ENCODE measurements at places on chromosomes 5 and 9.
A peak's percentile ranks its signal among the peaks of the same experiment; 100 is the strongest.

DNA sequence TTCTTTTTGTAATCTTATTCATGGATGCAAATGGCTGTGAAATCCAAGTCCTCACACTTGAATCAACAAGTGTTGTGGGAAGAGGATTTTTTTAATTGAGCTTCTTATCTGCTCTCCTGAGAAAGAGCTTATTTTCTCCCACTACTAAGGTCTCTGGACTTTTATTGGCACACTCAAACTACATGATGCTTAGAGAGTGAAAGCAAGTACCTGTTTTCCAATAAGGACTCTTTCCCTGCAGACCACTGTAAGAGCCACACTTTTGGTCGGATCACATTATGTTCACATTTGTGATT is 546.4 kb upstream of the ARRDC3 start:
- no peak for DNase-seq

- DNase-seq = no peak
Observed at GRCh38 chr5:120160124-120160895, 303.8 kb upstream of the PRR16 start.

DNA sequence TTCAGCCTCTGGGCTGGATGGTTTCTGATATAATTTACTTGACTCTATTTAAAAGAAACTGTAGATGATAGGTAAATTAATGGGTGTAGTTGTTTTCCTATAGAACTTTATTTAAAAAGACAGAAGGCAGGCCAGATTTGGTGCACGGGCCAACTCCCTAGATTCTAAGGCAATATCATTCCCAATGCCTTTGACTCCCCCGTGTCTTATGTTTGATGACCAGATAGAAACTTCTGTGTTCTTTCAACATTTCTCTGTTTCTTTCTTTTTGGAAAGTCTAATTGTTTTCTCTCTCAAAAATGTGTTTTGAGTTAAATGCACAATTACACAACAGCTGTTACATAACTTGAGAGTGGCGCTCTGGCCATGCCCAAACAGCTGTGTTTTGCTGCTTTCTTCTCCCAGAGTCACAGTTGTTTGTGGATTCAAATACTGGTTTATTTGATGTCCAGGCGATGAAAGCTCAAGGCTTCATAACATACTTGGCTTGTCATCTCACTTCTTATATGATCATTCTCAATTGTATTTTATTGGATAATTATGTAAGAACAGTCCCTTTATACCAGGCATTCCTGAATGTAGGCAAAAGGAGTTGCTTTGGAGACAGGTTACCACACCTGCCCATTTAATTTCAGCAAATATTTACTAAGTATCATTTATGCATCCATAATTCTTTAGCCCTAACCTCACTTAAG is 1.7 kb upstream of the ALDH1A1 start:
- no peak for DNase-seq

- no peak for DNase-seq
Observed at GRCh38 chr9:127545196-127546124, 66.6 kb upstream of the STXBP1 start.

DNA sequence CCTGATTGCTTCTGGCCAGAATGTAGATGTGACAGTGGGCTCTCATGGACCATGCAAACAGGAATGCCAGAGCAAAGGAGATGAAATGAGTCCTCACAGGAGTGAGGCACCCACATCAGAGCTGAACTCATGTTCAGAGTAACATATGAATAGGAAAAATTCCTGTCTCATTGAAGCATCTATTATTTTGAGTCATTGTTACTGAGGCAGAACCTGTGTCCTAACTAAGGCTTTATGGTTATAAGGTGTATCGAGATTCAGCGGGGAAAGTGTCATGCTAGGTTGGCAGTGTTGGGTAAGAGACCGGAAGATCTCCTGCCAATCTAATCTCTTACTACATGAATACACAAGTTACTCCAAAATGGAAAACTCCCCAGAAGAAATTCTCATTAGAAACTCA is 304.1 kb downstream of the TRPM3 start:
- no peak for DNase-seq

- DNase-seq = no peak
Observed at GRCh38 chr9:13412331-13412730, 132.8 kb upstream of the MPDZ start.

DNA sequence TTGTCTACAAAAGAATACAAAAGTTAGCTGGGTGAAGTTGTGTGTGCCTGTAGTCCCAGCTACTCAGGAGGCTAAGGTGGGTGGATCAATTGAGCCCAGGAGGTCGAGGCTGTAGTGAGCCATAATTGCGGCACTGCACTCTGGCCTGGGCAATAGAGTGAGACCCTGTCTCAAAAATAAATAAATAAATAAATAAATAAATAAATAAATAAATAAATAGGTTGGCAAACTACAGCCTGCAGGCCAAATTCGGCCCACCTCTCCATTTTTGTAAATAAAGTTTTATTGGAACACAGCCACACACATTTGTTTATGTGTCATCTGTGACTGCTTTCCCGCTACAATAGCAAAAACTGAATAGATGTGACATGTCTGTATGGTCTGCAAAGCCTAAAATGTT is 9.5 kb downstream of the PTGS1 start:
- DNase-seq = no peak

DNA sequence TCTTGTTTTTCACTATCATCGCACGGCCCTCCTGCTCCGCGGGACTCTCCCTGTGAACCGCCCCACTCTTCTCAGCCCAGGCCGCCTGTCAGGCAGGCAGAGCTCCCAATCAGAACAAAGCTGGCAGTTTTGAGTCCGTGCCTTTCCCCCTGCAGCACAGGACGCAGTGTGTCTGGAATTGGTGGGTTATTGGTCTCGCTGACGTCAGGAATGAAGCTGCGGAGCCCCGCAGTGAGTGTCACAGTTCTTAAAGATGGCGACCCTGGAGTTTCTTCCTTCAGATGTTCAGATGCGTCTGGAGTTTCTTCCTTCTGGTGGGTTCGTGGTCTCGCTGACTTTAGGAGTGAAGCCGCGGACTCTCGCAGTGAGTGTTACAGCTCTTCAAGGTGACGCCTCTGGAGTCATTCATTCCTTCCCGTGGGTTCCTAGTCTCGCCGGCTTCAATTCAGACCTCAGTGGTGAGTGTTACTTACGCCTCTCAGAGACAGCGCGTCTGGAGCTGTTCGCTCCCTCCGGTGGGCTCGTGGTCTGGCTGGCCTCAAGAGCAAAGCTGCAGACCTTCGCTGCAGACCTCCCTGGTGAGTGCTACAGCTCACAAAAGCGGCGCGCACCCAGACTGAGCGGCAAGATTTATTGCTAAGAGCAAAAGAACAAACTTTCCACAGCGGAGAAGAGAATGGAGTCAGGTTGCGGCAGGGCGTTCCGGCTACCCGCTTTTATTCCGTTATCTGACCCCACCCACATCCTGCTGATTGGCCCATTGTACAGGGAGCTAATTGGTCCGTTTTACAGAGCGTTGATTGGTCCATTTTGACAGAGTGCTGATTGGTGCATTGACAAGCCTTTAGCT is 7.4 kb downstream of the ZDHHC11B start:
- no peak for DNase-seq

GRCh38 chr5:40480392-40480791 is 199.3 kb upstream of the PTGER4 start:
- DNase-seq = peak; percentile 13

GRCh38 chr9:15670894-15671293 is 118.1 kb downstream of the CCDC171 start:
- no peak for DNase-seq

- DNase-seq = no peak
Observed at GRCh38 chr9:87910821-87911220, 6.9 kb upstream of the SPATA31C1 start.

- no peak for DNase-seq
Observed at GRCh38 chr9:113999256-114000062, 78.6 kb downstream of the AMBP start.

DNA sequence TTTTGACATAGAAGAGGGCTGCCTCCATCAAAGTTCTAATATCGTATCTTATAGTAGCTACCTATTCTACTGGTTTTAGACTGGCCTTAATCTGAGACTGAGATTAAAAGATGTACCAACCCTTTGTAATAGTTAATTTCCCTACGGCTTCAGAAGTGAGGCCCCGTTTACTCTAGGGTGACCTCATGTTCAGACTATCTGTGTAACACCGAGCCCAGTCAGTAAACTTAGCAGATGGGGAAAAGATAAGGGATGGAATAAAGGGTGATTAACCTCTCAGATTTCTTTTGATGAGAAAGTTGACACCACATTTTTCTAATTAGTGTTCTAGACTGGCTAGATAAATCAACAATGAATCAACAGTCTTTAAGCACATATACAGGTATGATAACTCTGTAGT is 283.1 kb downstream of the KCTD16 start:
- DNase-seq = no peak

DNA sequence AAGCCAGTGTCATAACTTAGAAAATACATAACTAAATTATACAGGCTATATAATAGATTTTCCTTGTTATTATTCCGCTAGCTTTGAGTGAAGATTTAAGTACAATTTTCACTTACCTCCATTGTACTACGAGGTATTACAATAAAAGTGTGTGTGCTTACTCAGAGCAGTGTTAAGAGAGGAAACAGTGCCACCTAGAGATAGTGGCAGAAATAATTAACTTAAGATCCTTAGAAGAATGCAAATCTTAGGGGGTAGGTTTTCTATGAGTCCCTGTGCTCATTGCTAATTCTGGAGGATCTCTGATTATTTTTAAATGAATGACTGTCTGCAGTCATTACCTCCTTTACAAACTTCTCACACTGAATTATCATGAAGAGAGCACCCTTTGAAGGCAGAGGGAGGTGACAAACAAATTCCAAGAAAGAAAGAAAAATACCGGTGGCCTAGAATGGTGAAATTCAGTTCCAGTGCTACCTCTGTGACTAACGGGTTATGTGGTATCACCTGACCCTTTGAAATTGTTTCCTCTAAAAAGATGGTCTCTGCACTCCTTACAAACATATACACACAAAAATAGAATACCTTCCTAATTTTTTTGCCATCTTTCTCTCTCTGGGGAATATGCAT is 379.8 kb downstream of the TRIM36 start:
- no peak for DNase-seq

- DNase-seq = no peak
Observed at GRCh38 chr5:103522586-103522985, 40.0 kb downstream of the NUDT12 start.

DNA sequence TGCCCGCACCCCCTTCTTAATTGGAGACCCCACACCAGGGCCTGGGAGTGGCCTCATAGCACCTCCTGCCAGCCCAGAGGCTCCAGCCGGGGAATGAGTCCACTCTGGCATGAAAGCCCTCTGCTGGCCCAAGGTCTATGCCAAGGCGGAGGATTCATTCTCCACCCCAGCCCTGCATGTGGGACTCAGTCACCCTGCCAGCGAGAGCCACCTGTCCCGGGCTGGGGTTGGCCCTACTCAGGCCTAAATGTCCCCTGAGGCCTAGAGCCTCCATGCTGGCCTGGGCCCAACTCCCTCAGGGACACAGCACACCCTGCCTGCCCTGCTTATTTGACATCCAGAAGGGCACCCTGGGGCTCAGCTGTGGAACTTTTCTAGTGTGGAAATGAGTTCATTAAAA is 1.0 kb upstream of the RAPGEF1 start:
- no peak for DNase-seq

GRCh38 chr9:4923580-4924544 is 61.2 kb upstream of the JAK2 start:
- DNase-seq = peak; percentile 12
